ENCODE measurements at places on chromosomes 2 and 18.

DNA sequence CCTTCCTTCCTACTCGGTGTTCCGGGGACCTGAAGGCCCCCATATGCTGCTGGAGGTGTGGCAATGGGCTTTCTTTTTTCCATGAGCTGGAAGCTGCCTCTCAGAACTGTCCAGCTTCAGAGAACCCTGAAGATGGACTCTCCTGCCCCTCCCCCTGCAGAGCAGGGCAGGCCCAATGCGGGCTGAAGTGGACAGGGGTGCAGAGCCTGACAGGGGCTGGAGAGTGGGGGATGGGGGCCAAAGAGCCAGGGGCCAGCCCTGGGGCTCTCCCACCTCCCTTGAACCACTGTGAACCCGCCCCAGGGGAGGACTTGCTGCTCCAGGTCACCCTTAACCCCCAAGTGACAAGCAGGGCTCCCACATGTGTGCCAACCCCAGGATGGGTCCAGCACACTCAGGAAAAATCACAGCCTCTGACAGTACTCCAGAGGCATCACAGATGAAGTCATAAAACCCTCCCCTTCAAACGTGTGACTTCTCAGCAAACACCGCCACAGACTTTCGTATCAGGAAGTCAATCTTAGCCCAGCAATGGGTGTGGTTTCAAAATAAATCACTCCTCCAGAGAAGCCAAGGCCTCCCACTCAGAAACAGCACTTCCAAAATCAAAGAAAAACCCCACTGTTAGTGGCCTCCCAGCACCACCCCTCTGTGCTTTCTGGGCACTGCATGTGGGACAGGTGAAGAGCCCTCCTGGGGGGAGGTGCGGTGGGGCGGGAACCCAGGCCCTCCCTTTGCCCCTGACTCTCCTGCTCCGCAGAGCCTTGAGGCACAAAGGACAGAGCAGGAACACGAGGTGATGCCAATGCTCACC is 135.8 kb downstream of the HDAC4 start:
- peak; percentile 52 for DNase-seq

- DNase-seq = peak; percentile 47
These were observed 81.4 kb downstream of the BIN1 start for GRCh38 chr2:127025359-127026166.

DNA sequence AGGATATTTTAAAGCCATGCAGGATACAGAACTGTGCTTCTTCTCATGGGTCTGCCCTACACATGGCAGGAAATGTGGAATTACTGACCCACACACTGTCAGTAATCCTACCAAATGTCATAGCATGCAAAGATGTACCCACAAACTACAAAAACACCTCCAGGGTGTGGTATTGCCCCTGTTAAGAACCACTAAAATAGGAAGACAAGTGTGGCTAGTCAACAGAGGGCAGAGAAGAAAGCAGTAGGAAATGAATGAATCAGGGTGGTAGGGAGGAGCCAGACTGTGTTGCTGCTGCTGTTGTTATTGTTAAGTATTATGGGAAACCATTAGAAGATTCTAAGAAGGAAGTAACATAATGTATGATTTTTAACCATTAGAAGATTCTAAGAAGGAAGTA is 556.7 kb upstream of the ACVR2A start:
- no peak for DNase-seq

DNA sequence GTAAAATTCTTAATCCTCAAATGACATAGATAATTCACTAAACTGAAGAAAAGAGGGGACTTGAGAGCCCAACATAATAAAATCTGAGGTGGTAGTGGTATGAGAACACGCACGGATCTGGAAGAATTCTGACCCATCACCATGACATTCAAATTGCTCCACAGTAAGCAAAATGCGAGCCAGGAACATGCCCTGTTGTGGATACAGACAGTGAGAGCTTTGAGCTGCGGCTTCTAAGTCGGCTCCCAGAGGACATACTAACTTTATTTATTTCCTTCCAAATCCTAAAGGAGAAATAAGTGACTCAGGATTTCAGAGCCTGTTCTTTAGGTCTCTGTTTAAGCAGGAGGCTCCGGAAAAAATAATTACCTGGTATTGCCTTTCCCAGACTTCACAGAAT is 143.4 kb upstream of the SMAD7 start:
- no peak for DNase-seq

DNA sequence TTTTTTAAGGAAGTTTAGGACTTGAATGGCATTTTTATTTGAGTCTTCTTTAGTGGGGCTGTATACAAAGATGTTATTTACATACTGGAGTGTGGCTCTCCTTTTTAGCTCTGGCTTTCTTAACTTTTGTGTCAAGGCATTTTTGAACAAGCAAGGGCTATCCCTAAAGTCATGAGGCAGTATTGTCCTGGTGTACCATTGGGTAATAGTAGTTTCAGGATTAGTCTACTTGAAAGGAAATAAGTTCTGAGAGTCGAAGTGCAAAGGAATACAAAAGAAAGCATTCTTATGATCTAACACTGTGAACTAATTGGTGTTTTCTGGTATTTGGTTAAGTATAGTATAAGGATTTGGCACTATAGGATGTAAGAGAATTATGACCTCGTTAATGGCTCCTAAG is 1.9 kb upstream of the CYP27A1 start:
- no peak for DNase-seq

- DNase-seq = no peak
These were observed 678.5 kb downstream of the ARHGAP15 start for GRCh38 chr2:143807671-143808070.

GRCh38 chr2:125070726-125071505 is 1045.8 kb downstream of the CNTNAP5 start:
- DNase-seq = no peak

GRCh38 chr2:204948024-204948763 is 402.9 kb downstream of the PARD3B start:
- no peak for DNase-seq

DNA sequence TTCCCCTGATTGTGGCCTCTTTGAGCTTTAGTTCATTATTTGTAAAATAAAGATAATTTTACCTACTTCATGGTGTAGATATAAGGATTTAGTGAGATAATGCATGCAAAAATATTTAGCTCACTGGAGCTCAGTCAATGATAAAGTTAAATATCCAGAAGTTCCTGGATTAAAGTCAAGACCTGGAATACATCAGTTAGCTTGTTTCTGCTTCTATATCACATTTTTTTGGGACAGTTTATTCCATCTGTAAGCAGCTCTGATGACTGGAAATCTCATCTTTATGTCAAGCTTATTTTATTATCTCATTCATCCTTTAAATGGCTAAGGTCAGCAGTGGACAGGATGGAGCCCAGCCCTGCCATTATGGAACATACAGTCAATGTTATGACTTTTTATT is 152.0 kb downstream of the EVA1A start:
- DNase-seq = no peak

- DNase-seq = no peak
These were observed 4.4 kb upstream of the KCNIP3 start for GRCh38 chr2:95292623-95293260.

- no peak for DNase-seq
These were observed 391.6 kb downstream of the ADCYAP1 start for GRCh38 chr18:1296237-1296636.

DNA sequence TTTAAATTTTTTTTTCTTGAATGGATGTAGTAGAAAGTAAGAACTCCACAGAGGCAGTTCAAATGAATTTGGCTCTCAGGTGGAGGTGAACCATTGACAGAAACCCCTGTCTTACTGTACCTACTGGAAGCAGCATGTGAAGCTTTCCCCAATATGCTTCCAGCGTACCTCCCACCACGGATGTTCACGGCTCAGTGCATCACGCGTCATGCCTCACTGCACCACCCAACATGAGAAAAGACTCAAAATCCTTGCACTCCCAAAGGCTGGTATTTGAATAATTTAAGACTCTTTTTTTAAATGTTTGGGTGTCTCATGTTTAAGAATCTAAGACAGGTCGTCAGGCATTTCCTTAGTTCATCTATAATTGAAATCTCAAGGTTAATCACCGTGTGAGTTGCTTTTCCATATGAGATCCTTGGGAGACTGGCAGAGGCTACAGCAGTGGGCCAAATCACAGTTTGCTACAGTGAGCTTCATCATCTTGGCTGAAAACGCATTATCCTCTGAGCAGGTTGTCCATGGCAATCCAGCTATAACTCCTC is 846.4 kb downstream of the DCDC2C start:
- DNase-seq = no peak

- DNase-seq = no peak
These were observed 172.4 kb downstream of the DDX1 start for GRCh38 chr2:15763822-15764682.

DNA sequence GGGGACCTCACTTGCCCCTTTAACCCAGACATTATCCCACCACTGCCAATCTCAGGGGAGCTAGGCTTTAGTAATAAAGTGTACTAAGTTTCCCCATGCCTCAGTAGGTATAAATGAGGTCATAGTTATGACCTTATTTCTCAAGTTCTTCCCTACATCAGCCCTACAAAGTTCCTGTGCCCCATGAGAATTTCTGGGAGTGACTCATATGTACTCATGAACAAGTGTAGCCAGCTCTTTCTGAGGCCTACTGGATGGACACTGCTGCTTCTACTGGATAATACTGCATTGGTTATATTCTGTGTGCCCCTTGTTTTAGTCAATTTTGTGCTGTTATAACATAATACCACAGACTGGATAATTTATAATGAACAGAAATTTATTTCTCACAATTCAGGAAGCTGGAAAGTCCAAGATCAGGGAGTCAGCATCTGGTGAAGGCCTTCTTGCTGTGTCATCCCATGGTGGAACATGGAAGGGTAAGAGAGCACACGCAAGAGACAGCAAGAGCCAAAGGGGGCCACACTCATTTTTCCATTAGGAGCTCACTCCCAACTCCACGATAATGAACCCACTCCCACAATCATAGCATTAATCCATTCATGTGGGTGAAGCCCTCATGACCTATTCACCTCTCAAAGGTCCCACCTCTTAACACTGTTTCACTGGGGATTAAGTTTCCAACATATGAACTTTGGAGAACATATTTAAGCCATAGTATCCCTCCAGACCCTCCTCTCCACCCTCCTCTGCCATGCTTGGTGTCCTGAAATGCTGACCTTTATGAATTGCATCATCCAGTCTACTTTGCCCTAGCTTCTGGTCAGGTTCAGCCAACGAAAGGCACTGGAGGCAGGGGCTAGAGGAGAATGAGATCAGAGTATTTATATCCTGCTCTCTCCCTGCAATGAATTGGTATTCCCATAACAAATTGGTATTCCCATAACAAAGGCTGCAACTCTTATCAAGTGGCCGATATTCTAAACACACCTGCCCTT is 25.4 kb upstream of the ST3GAL5 start:
- DNase-seq = no peak

GRCh38 chr2:94977826-94978225 is 47.7 kb upstream of the MAL start:
- no peak for DNase-seq
